ENCODE measurements at places on chromosomes 4 and X.

DNA sequence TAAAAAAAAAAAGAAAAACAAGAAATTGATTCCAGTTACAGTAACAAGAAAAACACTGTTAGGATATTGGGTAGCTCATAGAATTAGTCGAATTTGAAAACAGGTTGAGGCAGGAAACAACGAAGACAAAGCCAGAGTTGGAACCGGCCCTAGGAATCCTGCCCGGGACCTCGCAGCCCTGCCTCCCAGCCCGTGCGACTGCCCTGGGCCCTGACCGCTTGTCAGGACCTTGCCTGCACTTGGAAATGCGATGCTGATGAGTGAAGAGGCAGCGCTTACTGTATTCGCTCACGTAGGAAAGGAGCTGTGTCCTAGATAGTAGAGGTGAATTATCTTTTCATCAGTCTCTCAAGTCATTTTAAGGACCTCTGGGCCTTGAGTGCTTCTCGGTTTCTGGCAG is 611.7 kb upstream of the FAT1 start:
- DNase-seq, result no peak

GRCh38 chr4:37422102-37422501 is 177.6 kb downstream of the NWD2 start:
- DNase-seq, result no peak

- no peak for DNase-seq
Observed at GRCh38 chrX:14014526-14014925, 15.2 kb downstream of the GEMIN8 start.

- no peak for DNase-seq
Observed at GRCh38 chr4:184288451-184289178, 70.9 kb upstream of the ENPP6 start.

GRCh38 chr4:5757091-5757490 is 46.1 kb downstream of the EVC start:
- DNase-seq, result no peak

DNA sequence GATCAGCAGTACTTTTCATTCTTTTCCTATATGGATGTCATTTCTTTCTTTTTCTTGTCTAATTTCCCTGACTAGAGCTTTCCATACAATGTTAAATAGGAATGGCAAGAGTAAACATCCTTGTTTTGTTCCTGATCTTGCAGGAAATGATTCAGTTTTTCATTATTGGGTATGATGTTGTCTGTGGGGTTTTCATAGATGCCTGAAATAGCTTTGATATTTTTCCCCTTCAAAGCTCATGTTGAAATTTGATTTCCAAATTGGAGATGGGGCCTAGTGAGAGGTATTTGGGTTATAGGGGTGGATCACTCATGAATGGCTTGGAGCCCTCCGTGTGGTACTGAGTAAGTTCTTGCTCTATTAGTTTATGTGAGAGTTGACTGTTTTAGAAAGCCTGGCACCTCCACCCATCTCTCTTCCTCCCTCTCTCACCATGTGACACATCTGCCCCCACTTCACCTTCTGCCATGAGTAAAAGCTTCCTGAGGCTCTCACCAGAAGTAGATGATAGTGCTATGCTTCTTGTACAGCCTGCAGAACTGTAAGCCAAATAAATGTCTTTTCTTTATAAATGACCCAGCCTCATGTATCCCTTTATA is 22.3 kb upstream of the VSIG1 start:
- DNase-seq, result no peak

DNA sequence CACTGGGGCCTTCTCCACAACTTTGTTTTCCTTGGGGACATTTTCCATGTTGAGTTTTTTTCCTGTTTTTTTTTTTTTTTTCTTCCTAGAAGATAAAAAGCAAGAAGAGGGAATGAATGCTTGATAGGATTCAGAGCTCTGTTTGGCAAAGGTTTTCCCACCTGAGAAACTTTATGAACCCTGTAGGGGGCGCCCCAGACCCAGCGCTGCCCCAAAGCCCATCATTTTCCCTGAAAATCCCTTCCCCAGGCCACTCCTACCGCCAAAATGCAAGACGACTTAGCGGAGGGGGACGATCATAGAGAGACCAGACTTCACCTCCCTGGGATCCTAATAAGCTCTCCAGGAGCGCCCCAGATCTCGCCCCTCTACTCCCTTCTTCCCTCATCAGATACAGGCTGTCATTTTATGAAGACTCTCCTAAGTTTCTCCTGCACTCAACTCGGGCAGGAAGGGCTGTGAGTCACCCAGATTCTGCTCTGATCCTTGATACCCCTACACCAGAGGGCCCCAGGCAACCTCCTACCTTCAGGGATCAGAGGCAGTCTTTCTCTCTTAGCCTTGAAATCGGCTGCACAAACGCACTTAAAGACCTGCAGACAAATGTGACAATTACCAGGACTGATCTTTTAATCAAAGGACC is 1.4 kb downstream of the BEX5 start:
- no peak for DNase-seq

GRCh38 chr4:25050370-25051078 is 19.8 kb upstream of the LGI2 start:
- DNase-seq, result no peak

- no peak for DNase-seq
Observed at GRCh38 chr4:23144707-23145106, 452.0 kb downstream of the GBA3 start.

DNA sequence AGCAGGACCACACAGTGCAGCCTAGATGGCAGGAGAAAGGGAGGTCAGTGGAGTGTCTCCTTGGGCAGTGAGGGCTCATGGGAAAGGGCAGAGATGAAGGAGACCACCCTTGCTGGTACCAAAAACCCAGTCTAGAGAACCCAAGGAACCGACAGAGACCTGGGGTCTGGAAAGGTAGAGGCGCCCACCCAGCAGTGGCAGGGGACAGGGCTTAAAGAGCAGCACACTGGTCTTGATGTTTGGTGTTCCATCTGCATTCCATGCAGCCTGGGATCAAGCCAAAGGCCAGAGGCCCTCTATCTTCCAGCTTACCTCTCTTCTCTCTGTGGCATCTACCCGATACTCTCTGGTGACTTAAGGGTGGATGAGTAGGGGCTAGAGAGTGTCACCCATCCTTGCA is 127.5 kb downstream of the PJA1 start:
- no peak for DNase-seq

GRCh38 chr4:31601793-31602192 is 881.6 kb downstream of the PCDH7 start:
- DNase-seq, result no peak

- DNase-seq, result no peak
Observed at GRCh38 chr4:7647600-7648543, 213.1 kb upstream of the PSAPL1 start.

DNA sequence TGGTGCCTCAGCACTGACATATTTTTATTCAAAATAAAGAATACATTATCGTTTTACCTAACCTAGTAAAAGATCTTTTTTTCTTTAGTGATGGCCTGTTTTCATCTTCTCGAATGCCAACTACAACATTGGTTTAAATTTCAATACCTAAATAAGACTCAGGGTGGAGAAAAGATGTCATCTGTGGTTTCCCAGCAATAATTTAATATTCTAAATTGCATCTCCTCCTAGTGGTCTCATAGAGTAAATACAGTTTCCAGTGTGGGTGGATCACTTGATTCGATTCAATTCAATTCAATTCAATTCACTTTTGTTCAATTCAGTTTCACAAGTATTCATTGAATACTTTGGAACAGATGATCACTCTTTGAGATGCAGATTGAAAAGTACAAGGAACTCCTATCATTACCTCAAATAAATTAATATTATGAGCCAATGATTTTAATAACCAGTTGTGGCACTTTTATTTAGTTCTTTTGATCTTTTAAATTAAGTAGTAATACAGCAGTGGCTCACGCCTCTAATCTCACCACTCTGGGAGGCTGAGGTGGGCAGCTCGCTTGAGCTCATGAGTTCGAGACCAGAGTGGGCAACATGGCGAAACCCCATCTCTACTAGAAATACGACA is 427.2 kb downstream of the FAT4 start:
- no peak for DNase-seq

GRCh38 chrX:153527208-153527607 is 9.8 kb downstream of the ATP2B3 start:
- DNase-seq, result no peak

DNA sequence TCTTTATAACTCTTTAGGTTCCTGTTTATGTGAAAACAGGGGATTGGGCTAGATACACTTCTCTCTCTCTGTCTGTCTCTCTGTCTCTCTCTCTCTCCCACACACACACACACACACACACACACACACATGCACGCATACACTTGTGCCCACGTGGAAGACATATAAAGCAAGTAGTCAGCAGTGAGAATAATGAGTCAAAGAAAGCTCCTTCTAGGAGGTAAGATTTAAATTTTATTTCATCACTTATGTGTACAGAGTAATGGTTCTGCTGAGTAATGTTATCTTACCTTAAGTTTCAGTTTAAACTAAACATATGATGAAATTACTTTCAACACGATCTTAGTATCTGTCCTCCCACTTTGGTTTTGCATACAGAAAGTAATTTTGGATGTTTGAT is 243.0 kb upstream of the TEX13A start:
- DNase-seq, result no peak

DNA sequence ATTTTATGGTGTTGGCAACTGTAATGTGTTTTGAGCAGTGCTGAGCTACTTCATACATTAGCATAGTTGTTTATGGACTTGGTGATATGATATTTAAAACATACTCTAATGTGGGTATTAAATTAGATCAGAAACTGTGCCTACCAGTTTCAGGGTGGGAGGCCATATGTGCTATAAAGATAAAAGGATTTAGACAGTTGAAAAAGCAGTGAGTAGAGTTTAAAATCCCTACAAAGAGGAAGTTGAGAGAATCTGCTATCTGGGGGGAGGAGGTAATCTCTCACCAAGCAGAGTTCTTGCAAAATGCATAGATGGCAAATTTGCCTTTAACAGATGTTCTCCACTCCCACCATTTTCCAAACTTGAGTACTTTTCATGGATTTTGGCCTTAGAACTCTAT is 154.5 kb downstream of the SPOCK3 start:
- no peak for DNase-seq

DNA sequence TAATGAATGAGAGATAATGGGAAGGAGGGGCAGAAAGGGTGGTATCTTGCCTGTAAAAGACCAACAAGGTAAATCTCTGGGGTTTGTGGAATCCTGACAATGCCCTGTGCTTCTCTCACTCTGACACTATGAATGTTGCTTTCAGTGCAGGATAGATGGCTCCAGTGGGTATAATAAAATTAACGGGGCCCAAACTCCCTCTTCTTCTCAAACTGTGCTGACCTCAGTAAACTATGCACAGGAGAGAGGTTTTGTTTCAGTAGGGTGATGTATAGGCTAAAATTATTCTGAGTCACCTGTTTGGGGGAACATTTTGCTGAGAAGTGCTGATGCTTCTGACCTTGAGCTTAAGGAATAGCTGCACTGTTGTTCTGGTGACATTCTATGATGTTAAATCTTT is 82.6 kb downstream of the TSPAN7 start:
- DNase-seq, result no peak

DNA sequence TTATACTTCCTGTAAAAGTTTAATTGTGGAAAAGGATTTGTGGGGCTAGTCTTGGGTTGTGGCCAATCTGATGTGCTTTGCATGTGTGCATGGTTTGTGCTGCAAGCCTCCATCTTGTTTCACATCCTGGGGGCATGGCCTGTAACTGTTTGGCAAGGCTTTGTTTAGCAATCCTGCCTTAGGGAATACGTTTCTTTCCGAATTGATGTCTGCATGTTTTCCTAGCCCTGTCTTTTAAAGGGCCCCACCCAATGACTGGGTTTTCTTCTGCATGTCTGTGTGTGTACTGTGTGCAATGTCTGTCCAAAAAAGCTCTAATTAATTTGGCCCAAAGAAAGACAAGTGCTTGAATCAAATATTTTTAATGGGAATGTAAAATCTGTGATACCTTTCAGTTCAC is 74.6 kb upstream of the MID1IP1 start:
- no peak for DNase-seq

DNA sequence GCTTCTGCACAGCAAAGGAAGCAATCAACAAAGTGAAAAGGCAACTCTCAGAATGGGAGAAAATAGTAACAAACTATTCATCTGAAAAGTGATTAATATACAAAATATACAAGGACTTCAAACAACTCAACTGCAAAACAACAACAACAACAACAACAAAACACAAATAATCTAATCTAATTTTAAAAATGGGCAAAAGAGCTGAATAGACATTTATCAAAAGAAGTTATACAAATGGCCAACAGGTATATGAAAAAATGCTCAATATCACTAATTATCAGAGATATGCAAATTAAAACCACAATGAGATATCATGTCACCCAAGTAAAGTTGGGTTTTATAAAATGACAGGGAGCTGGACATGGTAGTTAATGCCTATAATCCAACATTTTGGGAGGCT is 602.8 kb upstream of the DIAPH2 start:
- no peak for DNase-seq

- DNase-seq, result no peak
Observed at GRCh38 chr4:149311076-149311475, 504.6 kb downstream of the IQCM start.

- no peak for DNase-seq
Observed at GRCh38 chr4:68267433-68267944, 22.0 kb upstream of the TMPRSS11B start.

All from CD8-positive, alpha-beta T cell (primary cell).